ENCODE measurements at places on chromosomes 13 and 19.

- no peak for DNase-seq
These were observed 169.1 kb upstream of the SOX1 start for GRCh38 chr13:111897846-111898215.

DNA sequence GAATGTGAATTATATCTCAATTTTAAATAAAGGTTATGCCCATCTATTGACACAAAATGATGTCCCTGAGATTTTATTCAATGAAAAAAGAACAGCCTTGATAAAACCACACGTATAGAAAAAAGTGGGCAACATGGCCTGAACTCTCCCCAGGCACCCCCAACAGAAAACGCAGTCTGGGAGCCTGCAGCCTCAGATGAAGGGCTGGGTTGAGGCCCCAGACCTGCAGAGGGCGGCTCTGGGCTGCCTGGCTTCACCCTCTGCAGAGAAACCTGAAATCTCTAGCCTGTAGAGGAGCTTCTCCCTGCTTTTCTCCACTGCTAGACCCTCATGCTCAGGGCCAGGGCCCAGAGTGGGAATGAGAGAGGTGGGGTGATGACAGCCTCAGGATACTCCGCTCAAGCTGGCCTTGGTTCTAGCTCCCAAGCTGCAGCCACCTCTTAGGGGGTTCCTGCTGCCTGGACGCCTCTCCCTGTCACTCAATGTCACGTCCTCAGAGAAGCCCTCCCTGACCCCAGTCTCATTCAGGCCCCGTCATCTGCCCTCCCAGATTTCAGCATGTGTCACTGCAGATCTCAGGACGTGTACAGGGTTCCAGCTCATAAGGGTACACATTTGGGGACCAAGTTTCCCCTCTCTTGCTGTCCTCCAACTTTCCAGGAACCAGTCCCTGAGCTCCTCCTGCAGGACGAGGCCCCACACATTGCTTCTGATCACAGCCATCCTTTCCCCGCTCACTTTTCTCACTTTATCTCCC, 1.8 kb downstream of the MBD3 start:
- no peak for DNase-seq

DNA sequence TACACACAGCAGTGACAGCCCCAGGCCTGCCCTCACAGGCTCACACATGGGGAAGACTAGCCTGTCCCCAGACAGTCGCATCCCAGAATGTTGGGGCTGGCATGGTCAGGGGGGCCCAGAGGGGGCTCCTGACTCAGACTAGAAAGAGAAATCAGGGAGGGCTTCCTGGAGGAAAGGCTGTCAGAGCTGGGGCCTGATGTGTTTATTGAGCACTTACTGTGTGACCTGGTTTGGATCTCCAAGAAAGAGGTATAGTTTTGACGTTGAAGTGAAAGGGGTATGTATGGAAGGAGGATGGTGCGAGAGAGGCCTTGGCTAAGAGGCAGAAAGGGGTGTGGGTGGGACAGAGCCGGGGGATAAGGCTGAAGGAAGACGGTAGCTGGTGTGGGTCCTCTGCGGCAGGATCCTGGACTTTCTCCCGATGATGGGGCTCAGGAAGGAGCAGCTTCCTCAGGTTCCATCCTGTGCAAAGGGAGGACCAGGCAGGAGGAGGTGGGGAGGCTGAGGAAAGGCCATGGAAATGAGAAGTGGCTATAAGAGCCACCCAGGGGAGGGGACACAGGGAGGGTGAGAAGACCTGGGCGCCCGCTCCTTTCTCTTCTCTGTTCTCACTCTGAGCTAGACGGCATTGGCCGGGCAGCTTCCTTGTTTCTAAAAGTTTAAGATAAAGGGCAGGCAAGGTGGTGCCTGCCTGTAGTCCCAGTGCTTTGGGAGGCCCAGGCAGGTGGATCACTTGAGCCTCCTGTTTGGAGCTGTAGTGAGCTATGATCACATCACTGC, 16.1 kb upstream of the BCL3 start:
- no peak for DNase-seq

DNA sequence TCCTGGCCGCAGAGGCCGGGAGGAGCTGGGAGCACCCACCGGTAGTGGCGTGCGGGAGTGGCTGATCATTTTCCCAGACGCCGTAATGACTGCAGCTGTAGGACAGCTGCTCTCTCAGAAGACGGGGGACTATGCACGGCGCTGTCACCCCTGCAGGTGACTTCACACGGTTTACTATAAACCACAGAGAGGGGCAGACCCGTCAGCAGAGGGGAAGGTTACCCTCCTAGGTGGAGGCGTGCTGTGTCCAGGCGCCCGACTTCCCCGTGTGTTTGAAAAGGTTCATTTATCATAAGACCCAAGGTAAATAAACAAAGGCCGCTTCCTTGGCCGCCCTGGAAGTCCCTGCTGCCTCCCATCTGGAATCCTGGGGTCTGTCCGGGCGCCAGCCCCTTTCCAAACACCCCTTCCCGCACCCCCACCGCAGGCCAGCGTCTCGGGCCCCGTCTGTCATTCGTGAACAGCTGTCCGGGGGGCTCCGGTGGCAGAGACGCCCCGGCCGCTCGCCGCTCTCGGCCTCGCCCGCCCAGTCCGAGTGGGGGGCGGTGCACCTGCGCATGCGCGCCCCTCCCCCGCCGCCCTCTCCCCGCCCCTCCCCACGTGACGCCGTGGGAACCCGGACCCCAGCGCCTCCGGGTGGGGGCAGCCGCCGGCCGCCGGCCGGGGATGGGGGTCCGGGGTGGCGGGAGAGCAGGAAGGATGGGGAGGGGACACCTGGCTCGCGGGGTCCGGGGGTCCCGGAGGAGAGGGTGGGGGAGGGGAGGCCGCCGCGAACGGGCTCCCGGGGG, 915 bp downstream of the SHC2 start:
- DNase-seq: no peak
